ENCODE measurements at places on chromosomes 12 and 14.

- DNase-seq, result no peak
Observed at GRCh38 chr14:24390701-24391468, 7.9 kb upstream of the NYNRIN start.

DNA sequence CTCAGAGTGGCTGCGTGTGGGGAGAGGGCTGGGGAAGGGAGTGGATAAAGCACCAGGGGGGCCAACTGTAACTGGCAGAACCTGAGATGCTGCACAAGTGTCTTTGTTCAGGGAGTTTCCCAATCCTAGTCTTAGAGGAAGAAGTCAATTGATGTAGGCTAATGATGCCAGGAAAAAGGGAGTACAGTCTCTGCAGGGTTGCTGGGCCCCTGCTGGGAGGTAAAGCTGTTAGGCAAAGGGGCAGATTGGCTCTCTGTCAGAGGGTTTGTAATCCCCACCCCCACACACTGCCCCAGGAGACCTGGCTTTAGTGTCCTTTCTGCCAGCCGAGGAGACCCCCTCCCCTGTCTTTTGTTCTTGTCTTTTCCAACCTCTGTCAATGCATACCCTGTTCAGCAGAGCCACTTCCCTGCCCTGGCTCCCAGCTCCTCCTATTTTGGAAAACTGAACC, 178.4 kb downstream of the KCNA5 start:
- no peak for DNase-seq

DNA sequence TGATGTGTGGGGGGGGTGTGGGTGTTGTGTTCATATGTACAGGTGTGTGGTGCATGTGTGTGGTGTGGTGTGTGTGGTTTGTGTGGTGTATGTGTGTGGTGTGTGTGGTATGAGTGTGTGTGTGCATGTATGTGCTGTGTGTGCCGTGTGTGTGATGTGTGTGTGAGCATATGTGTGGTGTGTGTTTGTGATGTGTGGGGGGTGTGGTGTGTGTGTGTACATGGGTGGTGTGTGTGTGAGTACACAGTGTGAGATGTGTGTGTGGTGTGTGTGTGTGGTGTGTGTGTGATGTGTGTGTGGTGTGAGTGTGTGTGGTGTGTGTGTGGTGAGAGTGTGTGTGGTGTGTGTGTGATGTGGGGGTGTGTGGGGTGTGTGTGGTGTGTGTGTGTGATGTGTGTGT, 24.5 kb upstream of the CMKLR1 start:
- DNase-seq, result no peak

GRCh38 chr12:84073401-84073800, 839.2 kb downstream of the SLC6A15 start:
- no peak for DNase-seq

DNA sequence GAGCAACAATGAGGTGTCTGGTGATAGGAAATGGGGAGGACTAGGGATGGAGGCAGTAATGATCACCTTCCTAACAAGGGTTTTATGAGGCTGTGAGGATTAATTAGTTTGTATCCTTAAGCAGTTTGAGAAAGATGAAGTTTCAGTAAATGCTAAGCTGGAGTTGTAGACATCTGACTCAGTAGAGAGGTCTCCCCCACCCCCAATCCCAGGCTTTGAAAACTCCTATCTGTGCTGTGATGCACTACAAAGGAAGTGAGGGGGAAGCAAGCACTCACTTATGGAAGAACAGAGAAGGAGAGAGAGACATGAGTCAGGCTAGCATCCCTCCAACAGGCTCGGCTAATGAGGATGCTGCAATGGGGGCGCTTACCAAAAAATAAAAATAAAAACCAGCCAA, 5.5 kb upstream of the BCL11B start:
- DNase-seq, result no peak

DNA sequence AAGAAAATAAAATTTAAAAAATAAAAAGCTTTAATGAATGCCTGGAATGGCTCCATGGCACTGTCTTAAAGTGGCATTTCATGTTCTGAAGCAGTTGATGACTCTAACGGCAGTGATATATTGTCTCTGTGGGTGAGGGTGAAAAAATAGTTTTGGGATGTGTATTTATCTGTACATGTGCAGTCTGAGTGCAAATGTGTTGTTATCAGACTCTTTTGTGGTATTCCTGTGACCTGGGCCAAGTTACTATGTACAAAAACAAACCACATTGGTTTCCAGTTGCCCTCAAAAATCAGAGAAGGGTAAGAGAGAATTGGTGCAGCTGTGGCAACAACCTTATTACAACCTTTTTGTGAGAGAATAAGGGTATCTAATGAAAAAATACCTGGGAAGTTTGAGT, 81.7 kb upstream of the CCDC91 start:
- DNase-seq, result no peak

DNA sequence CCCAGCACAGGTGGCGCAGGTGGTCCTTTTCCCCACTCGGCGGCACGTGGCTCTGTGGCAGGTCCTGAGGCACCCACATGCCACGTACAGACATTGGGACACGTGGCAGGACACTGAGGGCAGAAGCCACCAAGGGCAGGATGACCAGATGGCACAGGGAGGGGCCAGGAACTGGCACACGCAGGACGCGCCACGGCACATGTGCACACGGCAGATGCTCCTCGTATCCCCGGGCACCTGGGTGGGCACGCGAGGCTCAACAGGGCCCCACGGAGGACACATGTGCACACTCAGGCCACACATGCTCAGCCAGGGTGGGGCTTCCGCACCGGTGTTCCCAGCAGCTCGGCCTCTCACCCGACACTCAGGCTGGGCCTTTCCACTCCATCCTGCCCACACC, 52.0 kb downstream of the FBRSL1 start:
- no peak for DNase-seq

GRCh38 chr14:78403278-78403815, 233.2 kb downstream of the NRXN3 start:
- DNase-seq, result no peak

DNA sequence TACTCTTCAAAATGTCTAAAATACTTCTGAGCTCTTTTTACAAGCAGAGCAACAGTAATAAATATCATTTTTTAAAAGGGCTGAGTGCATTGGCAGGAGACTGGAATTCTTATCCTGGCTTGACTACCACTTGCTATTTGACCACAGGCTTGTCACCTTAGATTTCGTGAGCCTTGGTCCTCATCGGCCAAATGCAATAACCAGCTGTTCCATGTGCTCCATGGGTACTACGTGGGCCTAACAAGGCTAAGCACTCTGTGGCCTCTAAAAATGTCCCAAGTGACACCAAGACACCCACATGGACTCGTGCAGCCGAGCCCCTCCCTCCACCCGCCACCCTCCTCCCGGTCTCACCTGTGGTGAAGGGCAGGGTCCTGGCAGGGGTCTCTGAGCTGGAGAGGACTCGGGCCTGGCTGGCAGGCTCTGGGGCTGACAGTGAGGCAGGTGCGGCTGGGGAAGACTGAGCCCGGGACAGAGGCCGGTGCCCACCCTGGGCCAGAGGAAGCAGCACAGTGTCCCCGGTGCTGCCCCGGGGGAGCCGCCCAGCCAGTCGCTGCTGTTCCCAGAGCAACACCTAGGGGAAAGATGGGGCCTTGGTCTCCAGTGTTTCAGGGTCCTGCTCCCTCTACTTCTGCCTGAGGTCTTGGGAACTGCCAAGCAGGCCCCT, 20.1 kb downstream of the SLC48A1 start:
- DNase-seq, result no peak

DNA sequence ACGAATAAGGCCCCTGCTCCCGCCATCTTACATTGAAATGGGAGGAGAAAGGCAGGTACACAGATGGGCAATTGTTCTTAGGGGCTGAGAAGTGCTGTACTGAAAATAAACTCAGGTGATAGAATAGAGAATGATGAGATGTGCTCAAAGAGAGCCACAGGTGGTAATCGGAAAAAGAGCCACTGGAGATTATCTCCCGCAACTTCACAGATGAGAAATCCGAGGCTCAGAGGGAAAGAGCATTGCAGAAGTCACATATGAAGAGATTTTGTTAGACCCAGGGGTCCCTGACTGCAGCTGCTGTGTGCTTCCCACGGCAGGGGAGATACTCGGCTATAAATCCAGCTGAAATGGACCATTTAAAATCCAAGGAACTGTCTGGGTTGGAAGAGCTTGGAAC, 73.7 kb downstream of the PRIMA1 start:
- DNase-seq, result no peak

DNA sequence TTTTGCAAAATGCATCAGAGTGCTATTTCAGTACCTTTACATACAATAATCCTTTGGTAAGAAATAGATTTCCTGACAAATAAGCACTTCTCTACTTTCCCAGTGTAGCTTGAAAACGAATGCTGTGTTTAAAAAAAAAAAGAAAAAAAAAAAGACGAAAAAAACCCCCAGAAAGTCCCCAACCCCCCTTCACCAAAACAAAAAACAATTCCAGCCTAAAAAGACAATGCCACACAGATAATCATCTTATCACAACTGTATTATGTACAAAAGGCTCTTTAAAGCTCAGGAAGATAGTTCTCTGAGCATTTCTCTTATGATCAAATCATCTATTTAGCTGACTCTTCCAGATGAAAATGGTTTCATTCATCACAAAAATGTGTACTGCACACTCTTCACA, 1.6 kb downstream of the FERMT2 start:
- no peak for DNase-seq

DNA sequence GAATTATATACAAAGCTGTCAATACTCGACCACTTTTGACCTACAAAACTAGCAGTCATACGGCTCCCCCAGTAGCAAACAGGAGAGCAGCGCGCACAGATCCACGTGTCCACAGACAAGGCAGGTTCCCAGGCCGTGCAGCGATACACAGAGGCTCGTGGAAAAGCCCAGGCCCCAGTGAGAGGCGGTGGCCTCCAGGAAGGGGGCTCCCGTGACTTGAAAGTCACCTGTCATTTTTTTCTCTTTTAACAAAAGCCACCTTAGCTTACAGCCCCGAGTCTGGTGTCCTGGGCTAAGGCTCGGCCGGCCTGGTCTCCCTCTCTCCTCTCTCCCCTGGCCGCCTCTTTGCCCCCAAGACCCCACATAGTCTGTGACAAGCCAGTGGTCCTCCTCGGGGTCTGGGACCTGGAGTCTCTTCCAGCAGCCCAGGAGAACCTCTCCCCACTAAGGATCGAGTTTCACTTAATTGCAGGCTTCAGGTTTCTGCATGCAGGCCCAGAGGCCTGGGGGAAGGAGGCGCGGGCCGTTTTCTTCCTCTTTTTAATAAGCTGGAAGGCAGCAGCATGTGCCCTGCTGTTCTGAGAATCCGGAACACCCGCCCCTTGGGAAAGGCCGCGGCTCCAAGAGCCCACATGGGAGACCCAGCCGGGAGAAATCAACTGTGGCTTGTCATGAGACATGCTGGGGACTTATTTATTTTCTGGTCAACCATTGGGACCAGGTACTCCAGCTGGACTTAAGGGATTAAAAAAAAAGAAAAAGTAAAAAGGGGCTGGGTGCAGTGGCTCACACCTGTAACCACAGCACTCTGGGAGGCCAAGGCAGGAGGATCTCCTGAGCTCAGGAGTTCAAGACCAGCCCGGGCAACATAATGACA, 15.9 kb downstream of the NCOR2 start:
- peak; percentile 55 for DNase-seq

- DNase-seq, result no peak
Observed at GRCh38 chr14:36438883-36439282, 81.1 kb downstream of the NKX2-1 start.
